ENCODE measurements at places on chromosomes 1 and 21. TPM values are rescaled to one million over a fixed set of nuclear protein-coding genes. Genes with fewer than 3 reads are reported as not detected.

- peak; percentile 79 for DNase-seq
Observed at GRCh38 chr21:35840197-35840799, 220.0 kb downstream of the SETD4 start.

DNA sequence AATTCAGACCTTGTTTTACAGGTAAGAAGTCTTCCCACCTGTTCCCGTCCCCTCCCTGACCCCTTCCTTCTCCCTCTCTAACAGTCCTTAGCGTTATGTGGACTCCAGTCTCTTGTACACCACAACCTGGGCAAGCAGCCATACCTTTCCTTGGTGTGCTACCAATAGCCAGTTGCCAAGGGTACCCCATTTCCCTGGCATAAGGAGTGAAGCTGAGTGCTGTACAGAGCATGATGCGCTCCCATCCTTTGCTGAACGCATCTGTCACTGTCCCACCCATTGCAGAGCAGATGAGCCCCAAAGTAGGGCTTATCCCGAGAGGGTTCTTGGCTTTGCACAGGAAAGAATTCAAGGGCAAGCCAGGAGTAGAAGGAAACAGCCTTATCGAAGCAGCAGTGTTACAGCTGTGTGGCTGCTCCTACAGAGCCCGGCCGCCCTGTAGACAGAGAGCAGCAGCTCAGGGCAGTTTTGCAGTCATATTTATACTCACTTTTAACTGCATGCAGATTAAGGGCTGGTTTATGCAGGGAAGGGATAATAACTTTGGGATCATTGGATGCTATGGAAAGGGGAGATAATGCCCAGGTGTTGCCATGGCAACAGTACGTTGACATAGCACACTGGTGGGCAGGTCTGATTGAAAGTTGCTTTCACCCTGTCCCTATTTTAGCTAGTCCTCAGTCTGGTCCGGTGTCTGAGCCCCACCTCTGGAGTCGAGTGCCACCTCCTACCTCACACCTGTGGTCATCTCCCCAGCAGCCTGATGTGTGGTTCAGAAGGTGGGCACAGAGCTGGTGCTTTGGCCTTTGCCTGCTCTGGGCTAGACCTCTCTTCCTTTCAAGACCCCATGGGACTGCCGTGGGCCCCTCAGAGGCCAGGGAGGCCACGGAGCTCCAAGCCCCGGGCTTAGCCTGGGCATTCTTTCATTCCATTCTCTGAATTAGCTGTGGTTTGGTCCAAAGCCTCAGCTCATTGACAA, 5.1 kb downstream of the FHAD1 start:
- no peak for DNase-seq

- DNase-seq, result no peak
Observed at GRCh38 chr1:18540136-18540765, 59.5 kb downstream of the KLHDC7A start.

DNA sequence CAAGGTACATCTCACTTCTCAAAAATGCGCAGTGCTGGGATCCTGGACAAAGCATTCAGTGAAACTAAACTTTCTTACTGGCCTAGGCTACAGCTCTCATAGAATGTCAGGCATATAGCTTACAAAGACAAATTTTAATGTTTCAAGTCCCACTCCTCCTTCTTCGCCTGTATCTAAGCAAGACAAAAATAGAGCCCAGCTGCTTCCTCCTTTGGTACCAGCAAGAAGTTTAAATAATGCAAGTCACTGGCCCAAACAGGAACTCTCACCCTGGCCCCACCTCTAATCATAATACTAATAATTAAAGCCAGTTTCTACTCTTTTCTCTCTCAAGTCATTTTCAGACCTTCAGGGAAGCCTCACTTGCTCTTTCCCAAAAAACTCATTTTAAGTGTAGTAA, 1267.9 kb downstream of the MRPL39 start:
- no peak for DNase-seq

- peak; percentile 59 for DNase-seq
Observed at GRCh38 chr1:193850745-193851144, 664.3 kb upstream of the B3GALT2 start.

GRCh38 chr1:22702296-22703085, 8.1 kb upstream of the EPHB2 start:
- no peak for DNase-seq

GRCh38 chr1:110896090-110896489, 23.1 kb downstream of the CD53 start:
- no peak for DNase-seq

DNA sequence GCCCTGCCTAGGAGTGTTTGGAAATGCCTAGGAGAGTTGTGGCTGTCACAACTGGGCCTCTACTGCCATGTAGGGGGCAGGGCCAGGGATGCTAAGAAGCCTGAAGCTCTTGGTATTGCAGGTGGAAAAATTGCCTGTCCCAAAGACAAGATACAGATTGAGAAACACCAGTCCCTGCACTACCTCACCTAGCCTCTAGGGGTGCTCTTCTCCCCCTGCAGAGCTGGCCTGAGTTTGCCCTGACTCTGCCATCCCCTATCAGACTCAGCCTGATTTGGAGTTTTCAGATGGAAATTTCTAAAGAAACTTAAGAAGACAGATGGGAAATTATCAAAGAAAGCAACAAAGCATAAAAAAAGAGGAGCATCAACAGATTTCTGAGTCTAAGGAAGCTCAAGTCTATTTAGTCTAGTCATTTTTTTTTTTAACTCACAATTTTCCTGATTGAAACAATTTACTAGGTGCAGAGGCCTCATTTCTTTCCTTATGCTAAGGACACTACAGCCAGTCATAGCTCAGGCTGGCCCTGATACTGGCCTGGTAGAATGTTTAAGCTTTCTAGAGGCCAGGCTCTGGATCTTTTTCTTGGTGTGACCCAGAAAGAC, 61.4 kb upstream of the LRRN2 start:
- DNase-seq, result peak; percentile 26

- DNase-seq, result no peak
Observed at GRCh38 chr1:23085696-23086095, 66.4 kb downstream of the KDM1A start.

Gene KRTAP6-3
- not detected for total RNA-seq

Gene DNAJC16
- 8.1 TPM for total RNA-seq

Gene SPATA17
- total RNA-seq, result 0.39 TPM
